ENCODE measurements at places on chromosomes 3 and 15.

GRCh38 chr15:51024735-51025453, 69.8 kb downstream of the TNFAIP8L3 start:
- no peak for DNase-seq

- no peak for DNase-seq
Observed at GRCh38 chr3:39166134-39166710, 12.8 kb upstream of the CSRNP1 start.

GRCh38 chr3:151067158-151067557, 18.3 kb upstream of the MED12L start:
- DNase-seq, result no peak

GRCh38 chr15:46301291-46301690, 666.5 kb downstream of the SQOR start:
- DNase-seq, result no peak

DNA sequence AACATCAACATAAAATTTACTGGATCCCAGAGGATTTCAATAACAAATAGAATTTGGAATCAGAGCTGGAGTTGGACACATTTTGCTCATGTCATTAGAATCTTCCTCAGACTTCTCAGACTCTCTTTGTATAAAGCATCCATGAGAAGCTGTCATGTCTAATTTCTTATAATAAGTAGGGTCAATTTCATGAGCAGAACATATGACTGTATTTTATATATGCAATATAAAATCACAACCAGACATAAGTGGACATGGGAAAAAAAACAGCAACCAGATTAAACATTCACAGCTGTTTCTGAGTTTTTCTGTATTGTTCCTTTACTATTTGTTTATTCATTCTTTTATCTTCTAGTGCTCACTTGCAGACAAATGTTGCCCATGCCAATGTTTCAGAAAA, 325.5 kb downstream of the RBMS3 start:
- no peak for DNase-seq

DNA sequence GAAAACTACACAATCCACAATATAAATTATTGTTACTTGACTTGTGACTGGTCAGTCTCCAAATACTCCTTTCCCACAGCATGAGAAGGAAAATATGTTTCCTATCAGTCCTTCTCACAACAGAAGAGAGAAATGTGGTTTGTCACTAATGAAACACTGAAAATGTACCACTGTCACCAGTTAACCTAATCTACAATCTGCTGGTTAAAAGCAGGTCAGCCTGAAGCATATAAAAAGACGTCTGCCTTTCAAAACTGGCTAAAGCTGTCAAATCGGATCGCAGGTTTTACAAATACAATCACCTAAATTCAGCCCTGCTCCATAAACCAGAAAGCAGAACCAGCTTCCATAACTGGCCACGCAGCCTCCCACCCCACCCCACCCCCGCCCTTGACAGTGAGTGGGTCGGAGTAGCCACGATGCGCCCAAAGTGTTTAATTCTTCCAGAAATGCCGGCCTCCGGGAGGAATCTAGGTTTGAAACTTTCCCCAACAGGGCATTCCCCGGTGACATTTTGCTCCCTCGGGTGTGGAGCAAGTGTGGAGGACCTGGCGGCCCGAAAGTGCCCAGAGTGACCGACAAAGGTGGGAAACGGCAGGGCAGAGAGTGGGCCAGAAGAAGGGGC, 682 bp downstream of the ETFA start:
- DNase-seq, result no peak

GRCh38 chr3:32817257-32817557, 590 bp upstream of the TRIM71 start:
- DNase-seq, result no peak

DNA sequence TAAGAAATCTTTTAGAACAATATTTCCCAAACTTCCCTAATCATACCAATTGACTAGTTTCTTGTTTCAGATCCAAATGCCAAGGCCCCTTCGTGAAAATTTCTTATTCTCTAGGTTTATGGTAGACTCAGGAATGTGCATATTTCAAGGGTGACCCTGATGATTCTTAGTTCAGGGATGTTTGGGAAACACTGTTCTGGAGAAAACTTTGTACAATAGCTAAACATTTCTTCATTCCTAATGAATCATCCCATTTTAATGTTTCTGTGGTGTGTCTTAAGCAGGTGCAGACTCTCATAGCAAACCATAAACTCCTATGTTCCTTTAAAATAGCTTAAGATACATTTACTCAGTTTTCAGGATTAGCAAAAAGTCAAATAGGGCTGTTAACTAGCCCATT, 314.5 kb downstream of the TIGIT start:
- DNase-seq, result no peak

Data from effector memory CD4-positive, alpha-beta T cell (primary cell).